H7 (cell line): ENCODE measurements at places on chromosomes 1 and 21. TPM values are rescaled to one million over a fixed set of nuclear protein-coding genes. Genes with fewer than 3 reads are reported as not detected.

DNA sequence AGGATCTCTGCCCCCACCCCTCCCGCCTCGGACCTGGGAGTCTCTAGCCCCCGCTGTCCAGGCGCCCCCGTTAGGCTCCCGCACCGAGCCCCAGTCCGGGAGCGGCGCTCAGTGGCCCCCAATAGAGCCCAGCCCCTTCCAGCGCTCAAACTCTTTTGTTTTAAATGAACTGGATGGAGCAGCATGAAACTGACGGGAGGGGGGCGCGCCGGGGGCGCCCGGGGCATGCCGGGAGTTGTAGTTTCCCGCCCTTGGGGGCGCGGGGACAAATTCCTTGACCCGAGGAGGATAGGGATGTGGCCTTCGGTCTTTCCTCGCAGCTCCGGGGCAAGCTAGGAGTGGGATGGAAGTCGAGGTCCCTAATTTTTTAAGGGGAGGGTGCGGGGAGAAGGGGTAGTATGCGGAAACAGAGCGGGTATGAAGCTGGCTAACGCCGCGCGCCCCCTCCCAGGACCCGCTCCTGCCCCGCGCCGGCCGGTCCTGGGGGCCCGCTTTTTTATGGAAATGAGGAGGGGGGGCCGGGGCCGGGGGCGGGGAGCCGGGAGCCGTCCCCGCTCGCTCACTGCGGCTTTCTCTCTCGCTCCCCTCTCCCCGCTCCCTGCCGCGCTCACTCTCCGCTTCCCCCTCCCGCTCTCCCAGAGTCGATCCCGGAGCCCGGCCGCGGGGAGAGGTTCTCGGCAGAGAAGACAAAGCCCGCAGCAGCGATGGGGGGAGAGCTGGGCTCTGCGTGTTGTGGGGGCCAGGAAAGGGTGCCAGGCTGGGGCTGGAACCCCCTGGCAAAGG is at the start of gene MEX3A:
MEX3A (minus strand) TSS at position 157 of the 783 bp plus-strand sequence. CDS start 467 bp downstream, outside the sequence.
- DNase-seq, result peak; percentile 97

- no peak for DNase-seq
These were observed 71.6 kb downstream of the CD2 start for GRCh38 chr1:116825720-116826438.

GRCh38 chr21:42361286-42361685 is 5.0 kb downstream of the TFF1 start:
- DNase-seq, result no peak

Gene RGS18
- total RNA-seq, result not detected in 2 replicates

Gene ARHGEF16
- total RNA-seq, result 34.7 and 45.8 TPM in 2 replicates

- no peak for DNase-seq
These were observed 11.0 kb upstream of the SERBP1 start for GRCh38 chr1:67441183-67441582.

Gene CYB5RL
- 13.3 and 14.3 TPM in 2 replicates for total RNA-seq

Gene HTR1D
- 3.9 and 4.1 TPM in 2 replicates for total RNA-seq

Gene KCNA3
- total RNA-seq, result 0.48 and 0.59 TPM in 2 replicates

- no peak for DNase-seq
These were observed 65.7 kb downstream of the MAP3K21 start for GRCh38 chr1:233393084-233393840.
